ENCODE measurements at places on chromosomes 2 and 18.

DNA sequence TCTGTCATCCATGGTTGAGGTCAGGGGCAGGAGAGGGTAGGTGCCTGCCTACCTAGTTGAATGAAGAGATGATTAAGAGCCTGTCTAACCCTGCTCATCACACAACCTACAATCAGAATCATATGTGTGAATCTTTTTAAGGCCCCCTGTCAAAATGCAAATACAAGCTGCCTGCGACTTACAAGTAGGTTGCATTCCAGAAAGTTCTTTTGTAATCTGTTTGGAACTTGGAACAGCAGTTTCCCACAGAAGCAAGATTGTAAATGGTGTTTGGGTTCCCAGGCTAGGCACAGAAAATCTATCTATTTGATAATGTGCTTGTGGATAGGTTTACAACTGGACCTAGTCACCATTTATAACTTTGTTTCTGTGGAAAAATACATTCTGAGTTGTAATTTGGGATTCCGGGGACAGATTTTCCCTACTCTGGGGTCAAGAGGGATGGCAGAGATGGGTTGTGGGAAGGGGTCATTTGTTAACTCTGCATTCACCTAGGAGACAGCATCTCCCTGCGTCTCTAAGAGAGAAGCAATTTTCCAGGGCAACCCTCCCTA lies 4.4 kb downstream of the LIPG start:
- no peak for DNase-seq

DNA sequence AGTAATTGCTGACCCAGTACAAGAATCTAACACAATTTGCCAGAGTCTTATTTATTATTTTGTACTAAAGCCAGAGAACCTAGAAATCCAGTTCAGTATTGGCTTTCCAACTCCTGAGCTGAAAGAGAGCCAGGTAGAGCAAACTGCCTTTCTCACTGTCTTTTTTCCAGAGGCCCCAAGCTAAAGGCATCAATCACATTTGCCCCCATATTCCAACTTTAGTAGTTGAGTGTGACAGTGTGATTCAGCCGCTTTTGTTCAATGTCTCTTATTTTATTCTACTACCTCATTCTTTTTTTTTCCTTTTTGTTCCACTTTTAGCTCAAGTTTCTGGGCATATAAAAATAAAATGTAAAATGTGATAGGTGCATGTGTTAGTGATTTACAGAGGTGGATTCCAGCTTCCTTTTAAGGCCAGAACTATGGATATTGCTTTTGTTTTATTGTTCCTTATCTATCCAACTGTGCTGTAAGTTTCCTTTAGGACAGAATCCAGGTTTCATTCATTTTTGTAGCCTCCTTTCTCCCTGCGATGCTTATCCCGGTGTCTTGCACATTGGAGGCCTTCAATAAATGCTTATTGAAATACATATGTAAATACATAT lies 153.0 kb downstream of the ZEB2 start:
- DNase-seq: no peak

DNA sequence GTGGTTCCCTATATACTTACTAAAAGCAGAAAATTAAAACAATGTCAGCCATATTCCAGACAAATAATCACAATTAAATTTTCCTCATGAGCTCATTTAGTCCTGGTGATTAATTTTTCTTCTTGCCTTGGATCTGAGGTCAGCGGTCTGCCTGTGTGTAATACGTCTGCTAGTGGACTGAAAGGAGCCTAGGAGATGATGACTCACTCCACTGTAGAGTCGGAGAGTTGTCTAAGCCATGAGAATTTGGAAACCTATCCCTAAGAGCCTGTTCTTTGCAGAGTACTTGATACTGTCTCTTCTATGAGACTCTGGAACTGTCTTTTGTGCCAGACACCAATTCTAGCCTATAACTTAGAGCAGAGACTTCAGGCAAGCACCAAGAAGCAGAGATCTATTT lies 94.2 kb upstream of the RAB27B start:
- no peak for DNase-seq

GRCh38 chr2:215699700-215700538 lies 264.1 kb upstream of the FN1 start:
- DNase-seq: no peak

DNA sequence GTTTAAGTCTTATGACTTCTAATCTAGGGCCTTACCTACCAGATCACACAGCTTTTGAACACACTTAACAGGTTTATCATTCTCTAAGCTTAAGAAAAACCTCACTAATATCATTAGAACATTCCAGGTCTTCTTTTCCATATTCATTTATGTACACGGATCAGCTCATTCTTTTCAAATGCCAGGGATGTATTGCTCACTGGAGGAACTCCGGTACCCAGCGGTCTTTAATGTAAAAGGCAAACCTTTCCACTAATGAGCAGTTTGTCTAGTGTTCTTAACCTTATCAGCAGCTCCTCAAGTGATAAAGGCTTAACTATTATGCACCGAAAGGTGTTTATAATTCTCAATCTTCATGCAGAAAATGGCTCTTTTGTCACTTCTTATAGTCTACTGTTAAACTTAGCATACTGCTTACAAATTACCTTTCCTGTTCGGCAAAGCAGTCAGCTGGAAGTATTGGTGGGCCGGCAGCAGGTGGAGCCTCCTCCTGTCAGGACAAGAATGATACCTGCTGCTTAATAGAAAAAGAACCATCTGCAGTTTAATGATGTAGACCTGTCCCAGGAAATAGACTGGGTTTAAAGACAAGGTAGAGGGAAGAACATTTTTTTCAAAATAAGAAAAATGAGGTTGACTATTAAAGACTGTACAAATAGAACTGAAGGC lies 142.7 kb downstream of the FIGN start:
- no peak for DNase-seq

- DNase-seq: no peak
These were observed 7.9 kb downstream of the PPP3R1 start for GRCh38 chr2:68244456-68244855.

- no peak for DNase-seq
These were observed 66.8 kb downstream of the MSTN start for GRCh38 chr2:189995679-189996078.

DNA sequence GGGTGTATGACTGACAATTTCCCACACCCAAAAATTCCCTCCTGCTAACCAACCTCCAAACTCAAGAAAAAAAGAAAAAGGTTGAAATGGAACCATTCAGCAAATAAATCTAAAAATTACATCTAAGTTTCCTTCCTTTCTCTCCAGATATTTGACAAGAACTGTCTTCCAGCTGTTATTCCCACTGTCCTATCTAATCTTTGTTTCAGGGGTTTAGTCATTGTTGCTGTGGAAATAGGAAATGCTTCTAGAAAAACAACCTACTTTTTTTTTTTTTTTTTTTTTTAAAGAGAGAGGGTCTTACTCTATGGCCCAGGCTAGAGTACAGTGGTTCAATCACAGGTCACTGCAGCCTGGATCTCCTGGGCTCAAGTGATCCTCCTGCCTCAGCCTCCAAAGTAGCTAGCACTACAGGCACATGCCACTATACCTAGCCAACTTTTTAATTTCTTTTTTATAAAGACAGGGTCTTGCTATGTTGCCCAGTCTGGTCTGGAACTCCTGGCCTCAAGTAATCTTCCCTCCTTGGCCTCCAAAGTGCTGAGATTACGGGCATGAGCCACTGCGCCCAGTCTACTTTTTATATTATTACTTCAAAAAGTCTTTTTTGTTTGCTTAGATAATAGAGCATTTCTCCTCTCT lies 88.1 kb downstream of the ITSN2 start:
- no peak for DNase-seq

GRCh38 chr18:14970027-14970426 lies 222.1 kb downstream of the ANKRD30B start:
- no peak for DNase-seq
